Activated CD4-positive, CD25-positive, alpha-beta regulatory T cell (primary cell): ENCODE measurements at places on chromosomes 2 and 18.

DNA sequence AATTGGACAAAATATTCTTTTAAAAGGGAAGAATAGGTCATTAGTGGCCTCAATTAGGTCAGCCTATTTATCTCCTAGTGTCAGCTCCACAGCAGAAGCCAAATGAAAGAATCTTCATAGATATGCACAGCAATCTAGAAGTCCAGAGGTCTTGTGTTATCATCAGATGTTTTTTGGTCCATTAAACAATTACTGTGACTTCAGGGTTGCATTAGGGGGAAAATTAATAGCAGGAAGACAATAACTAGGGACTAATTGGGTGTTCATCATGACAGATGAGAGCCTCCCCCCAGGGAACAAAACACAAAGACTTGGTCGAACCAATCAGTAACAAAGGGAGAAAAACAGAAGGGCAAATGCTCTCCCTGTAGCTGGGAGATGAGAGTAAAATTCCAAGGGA, 264.7 kb downstream of the PTH2R start:
- no peak for DNase-seq

DNA sequence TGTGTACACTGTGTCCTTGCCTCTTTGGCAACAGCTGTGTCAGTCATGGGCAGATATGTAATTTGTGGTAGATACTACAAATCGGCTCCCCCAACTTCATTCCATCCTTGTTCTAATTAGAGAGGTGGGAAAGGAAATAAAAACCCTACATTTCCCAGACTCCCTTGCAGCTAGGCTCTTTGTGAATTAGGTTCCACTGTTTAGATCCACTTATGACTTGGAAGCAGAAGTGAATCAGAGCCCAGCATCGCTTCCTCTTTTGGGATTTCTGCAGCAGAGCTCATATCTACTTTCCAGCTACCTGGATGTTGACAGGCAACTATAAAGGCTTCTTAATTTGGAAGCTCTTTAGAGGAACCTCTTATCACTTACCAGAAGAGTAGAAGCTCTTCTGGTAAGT, 34.1 kb upstream of the NARS1 start:
- DNase-seq = no peak

- no peak for DNase-seq
Observed at GRCh38 chr2:61906186-61906470, 654 bp downstream of the COMMD1 start.

DNA sequence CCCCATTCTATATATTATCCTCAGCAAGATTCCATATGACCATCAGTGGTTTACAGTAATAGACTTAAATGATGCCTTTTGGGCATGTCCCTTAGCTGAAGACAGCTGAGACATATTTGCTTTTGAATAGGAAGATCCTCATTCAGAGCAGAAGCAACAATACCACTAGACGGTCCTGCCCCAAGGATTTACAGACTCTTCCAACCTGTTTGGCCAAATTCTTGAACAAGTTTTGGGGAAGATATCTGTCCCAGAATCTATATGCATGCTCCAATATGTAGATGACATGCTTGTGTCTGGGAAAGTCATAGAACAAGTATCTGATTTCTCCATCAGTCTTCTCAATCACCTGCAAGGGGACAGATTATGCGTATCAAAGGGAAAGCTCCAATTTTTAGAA, 137.1 kb upstream of the RMP24 start:
- no peak for DNase-seq

DNA sequence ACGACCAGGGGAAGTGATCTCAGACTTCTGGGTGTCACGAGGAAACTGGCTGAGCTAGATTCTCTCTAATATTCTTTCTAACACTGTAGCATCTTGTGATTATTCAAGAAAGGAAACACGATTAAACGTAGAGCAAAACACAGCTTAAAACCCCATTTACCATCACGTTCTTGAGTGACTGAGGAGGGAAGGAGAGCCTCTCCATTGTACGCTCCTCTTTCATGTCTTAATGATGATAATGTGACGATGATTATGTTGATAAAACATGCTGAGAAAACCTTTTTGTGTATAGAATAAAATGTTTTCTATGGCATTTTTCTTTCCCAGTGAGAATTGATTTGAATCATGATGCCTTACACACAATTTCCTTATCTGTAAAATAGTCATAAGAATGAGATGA, 705.6 kb upstream of the ID2 start:
- no peak for DNase-seq

DNA sequence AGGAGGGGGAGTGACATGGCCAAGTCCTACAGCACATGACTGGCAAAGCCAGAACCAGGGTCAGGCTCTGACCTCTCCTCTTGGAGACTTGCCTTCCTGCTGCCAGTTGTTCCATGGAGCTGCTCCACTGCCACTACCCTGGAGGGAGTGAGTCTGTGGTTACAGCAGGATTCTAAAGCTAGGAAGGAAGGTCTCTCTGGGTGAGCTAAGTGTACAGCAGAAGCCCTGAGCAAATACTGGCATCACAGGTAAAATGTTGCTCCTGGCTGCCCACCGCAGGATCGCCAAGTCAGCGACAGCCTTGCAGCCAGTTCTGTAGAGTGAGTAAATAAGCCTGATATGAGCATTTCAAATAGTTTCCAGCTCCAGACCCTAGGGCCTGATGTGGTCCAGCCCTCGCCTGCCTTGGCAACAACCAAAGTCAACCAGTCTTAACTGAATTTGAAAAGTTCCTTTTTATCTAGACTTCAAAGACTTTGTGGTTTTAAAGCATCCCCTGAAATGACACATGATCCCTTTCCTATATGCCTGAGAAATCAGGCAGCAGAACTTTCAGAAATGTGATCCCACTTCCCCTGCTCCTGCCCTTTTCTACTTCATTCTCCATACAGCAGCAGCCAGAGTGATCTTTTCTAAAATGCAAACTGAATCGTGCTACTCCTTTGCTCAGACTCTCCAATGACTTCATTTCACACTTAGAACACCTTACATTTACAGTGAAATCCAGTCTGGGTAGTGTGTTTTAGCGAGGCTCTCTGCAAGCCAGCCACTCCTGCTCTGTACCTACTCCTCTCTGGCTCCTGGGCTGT, 114.3 kb downstream of the MGAT5 start:
- no peak for DNase-seq

GRCh38 chr2:26756337-26756736, 7.7 kb upstream of the SLC35F6 start:
- DNase-seq = no peak

DNA sequence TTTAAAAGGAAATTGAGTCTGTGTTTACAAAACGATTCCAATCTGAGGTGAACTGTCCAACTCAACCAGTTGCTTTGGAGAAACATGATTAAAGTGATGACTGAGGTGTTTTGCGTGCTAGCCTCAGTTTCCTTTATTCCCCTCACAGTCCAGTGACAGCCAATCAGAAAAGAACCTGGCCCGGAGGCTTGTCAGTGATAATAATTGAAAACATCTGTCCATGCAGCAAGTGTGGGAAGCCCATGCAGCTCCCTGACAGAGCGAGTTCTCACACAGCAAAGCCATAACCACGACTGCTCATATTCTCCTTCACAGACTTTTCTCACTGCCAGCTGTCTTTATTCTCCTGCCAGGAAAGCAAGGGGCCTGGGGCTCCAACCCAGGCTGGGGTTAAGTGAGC, 613.4 kb downstream of the ARHGAP15 start:
- DNase-seq = no peak

DNA sequence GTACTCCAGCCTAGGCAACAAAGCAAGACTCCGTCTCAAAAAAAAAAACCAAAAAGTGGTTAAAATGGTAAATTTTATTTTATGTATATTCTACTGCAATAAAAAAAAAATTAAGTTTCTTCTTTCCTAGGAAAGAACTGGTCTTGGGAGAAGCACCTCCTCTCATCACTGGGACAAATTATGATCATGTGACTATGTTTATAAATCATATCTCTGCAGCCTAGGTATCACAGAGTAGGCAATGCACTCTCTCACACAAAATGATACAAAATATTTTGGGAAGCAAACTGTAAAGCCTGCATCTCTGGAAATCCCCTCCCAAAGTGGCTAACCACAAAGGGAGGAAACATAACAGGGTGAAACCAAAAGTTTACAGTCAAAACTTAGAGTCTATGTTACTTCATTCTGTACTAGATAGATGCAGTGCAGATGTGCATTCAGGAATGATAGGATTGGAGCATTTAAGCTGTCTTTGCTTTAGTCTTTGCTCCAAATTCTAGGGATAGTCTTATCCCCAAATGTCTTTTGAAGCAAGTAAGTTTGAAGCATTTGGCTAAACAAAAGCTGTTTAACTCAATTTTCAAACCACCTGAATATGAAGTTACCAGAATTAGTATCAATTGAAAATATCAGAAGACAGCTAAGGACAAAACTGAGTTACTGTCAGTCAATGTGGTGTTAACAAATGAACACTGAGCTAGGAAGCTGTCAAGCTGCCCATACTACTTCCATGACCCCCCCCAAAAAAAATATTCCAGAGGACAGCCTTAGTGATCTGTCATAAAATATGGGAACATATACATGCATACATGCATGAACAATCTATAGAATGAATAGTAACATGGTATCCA, 21.1 kb upstream of the MALT1 start:
- DNase-seq = no peak

GRCh38 chr2:219430633-219431615, 3.7 kb upstream of the SPEG start:
- no peak for DNase-seq

DNA sequence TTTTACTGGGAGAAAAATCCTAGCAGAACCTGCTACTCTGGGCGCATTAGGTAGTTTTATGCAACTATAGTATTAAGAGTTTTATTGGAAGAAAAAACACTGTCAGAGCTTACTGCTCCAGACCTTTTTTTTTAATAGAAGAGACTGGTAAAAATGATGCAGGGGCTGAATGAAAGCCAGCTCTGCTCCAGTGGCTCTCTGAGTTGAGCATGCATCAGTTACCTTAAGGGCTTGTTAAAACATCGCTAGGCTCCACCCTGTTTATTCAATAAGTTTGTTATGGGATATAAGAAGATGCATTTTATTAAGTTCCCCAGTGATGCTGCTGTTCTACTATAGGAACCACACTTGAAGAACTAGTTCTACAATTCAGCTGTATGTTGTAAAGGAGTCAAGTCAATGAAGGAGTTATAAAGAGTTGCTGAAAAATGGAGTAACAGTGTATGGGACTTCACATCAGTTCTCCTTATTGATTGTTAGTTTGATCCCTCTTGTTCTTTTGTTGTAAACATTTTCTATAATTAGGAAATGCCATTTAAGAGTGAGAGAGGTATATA, 13.2 kb downstream of the SNRPG start:
- DNase-seq = no peak

- DNase-seq = no peak
Observed at GRCh38 chr2:221513232-221513631, 58.9 kb downstream of the EPHA4 start.

DNA sequence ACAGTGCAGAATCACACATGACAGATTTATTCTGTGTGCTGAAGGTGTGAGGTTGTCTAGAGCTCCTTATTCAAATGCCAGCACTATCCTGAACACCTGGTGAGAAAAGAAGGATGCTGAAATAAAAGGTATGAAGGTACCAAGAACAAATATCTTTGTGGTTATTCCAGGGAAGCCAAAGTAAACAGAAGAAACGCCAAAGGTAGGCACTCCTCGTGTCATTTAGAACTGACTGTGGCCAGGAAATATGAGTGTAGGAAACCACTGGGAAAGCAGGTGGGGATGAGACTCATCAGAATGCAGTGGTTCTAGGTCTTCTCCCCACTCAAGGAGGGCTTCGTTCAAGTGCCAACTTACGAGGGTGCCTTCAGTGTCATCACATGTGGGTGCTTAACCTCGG, 80.8 kb downstream of the KIF5C start:
- DNase-seq = no peak

- DNase-seq = no peak
Observed at GRCh38 chr2:115201386-115201785, 758.9 kb downstream of the DPP10 start.
